ENCODE measurements at places on chromosomes 6 and 20.
A peak's percentile ranks its signal among the peaks of the same experiment; 100 is the strongest.

DNA sequence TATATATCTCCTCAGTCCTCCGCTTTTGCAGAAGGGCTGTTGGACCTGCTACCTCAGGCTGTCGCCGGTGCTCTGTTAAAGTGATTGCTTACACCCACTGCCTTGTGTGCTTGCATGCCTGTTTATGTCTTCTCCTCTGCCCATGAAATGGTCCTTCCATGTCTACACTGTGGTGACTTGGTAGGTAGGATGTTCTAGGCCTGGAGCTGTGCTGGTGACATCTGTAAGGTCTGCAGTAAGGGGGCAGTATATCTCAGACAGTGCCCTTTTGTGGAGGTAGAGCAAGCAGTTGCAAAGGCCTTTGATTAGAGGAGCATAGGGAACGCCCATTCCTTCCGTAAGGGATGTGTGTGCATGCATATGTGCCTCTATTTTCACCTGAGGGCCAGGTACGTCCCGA lies 40.3 kb downstream of the VAPB start:
- no peak for DNase-seq

DNA sequence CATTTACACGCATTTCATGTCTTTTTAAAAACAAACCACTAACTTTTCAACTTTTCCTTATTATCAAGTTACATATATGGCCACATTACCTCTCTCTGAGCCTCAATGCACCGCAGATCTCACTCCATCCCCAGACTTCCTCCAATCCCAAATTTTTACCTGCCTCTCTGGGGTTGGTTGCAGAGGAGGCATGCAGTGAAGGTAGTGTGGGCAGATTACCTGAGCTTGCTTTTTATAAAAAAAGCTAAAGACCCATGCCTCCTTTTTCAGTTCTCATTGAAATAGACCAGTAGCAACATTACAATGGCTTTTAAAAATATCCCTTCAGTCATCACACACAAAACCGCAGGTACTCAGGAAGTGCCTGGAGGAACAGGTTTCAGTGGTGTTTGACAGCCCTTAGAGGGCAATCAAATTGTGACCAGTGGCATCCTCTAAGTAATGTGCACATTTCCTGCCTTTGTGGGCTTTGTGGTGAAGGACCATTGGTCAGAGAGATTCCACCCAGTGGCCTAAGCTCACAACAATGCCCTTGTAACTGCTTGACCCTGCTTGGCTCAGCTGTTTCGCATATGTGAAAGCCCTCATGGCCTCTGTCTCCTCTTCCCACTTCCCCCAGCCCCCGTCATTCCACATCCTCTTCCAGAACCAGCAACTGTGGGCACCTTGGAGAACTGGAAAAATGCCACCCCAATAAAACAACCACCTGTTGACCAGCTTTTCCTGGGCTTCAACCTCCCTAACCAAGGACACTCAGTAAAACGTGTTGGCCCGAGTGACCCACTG lies 30.2 kb upstream of the IL17A start:
- DNase-seq: no peak

DNA sequence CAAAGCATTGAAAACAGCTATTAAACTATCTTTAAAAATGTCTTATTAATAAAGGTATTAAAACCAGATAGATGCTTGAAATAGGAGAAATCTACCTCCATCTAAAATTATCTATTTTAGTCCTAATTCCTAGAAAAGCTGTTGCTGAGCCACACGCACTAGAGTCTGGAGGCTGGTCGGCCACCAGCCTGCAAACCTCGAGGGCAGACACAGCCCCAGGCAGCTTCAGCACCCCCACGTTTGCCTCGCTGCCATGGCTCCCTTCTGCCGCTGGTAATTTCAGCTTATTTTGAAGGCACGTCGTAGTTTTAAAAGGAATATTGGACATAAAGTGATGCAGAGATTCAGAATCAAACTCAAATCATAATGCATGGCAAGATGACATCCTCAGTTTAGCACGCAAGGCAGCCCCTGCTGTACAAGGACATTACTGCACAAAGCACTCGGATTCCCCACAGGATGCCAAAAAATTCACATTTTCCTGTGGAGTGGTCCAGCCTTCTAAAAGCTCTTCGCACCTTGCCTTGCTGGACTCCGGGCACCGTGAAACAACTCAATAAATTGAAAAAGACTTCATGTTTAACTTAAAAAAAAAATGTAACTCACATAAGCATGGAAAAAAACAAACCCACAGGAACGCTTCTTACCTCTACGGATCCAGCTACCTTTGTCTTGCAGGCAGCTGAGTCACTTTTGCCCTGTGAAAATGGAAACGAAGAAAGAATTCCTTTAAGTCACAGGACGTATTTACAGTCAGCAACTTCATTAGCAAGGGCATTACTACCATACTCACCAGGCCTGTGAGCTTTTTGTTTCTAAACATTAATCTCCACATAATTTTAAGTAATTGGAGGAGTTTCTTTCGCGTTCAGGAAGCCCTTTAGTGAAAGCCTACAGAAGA lies 143.4 kb upstream of the RPS6KA2 start:
- no peak for DNase-seq

DNA sequence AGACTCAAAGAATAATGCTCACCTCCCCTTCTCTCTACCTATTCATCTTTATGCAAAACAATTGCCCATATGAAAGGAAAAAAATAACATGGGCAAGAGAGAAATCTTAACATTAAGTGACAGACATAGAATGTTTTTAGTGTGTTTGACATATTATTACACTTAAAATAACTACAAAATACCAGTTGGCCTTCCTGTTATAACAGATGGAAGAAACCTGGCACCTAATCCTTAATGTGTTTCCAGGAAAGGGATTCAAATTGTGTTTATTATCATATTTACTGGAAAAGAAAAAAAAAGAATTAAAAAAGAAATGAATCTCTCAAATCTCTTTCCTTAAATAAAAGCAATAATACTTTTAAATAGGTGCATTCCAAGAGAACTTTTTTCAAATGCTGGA lies 158.6 kb downstream of the LAMP5 start:
- DNase-seq: no peak

DNA sequence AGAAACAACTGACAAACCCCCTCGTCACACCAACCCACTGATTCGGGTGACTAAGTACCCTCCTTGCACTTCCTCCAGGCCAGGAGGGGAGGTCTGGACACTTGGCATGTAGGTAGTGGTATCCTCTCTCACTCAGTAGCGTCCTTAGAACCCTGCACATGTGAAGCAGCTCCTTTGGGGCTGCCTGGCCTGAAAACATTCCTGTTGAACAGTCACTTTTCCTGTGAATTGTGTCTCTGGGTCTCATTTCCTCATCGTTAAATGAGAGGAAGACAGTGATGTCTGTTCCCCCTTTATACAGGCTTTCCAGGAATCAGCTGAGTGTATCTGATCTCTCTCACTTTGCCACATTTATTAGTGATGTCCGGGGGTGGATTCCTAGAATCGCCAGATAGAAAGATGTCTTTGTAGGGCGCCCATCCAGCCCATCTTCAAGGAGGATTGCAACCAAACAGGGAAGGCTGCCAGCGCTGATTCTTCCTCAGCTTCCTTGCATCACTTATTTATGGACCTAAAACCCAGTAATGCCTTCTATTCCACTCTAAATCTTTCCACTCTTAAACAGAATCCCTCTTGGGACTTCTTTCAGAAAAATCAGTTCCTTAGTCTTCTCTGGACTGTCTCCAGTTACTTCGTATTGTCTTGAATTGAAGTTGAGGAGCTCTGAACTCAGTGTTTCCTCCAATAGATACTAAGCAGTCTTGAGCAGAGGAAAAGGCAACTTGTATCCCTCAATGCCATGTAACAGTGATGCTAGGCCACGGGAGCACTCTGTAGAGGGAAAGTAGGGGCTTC lies 9.4 kb upstream of the POPDC3 start:
- no peak for DNase-seq

DNA sequence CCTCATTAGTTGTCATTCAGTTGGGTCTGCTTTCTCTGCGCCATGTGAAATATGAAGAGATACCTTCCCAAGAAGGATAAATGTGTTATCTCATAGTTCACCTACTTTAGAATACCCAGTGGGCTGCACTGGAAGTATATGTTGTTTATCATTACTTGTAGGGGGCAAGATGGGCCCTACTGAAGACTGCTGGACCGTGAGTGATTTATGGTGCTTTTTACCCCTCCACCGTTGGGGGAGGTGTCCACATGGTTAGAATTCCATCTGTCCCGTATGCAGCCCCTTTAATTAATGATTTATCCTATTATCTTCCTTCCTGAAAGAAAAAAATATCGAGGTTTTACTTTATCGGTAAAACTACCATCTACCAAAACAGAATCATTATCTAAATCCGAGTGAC lies 97.0 kb downstream of the TSHZ2 start:
- no peak for DNase-seq

GRCh38 chr6:160417146-160417545 lies 69.0 kb downstream of the SLC22A3 start:
- DNase-seq: no peak

GRCh38 chr6:100627911-100628758 lies 163.4 kb upstream of the SIM1 start:
- no peak for DNase-seq

DNA sequence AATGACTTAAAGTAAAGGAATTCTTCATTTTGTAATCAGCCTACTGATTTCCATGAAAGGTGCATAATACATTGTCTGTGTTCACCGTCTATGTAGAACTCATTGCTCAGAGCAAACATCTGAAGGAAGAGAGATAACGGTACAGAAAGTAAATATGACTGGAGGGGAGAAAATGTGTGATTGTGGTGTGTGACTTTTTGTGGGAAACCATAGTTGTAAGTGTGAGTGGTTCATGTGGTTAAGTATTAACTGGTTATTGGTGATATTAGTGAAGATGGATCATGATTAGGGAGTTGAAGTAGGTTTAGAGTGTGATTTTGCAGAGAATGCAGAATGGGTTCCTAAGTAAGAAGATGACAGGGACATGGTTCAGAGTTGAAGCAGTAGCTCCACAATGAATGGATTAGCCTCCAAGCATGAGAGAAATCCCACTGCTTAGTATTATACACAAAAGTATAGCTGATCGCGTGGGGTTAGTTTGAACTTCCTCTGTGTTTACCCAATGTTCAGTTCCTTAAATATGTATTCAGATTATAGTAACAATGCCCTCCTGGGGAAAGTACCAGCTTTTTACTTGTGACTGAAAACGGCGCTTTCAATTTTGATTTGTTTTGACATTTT lies 368.9 kb downstream of the UTRN start:
- peak; percentile 19 for DNase-seq

DNA sequence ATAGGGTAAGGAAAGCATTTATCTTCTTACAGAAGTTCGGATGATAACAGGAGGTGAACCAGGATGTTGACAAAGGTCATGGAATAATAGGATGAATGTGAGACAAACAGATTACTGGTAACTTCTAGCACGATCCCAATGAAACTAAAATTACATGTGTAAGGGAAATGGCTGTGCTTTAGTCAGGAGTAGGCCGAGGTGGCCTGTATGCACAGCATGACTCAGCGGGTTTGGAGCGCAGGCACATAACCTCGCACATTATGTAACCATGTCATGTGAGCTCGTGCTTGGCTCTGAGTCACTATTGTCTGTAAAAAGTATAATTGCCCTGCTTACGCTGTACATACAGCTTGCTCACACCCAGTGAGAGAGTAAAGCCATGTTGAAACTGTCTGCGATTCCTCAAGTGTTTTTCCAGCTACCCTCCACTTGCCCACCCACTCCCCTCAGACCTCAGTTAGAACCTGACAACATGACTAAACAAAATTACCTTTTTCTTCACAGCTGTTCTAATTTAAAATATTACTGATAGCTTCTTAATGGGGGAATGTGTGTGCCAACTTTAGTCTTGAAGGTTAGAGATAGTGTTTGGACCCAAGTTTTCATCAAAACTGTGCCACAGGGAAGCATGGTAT lies 8.2 kb downstream of the CYB5R4 start:
- peak; percentile 26 for DNase-seq

- DNase-seq: peak; percentile 73
Measured at GRCh38 chr20:38863024-38863851, 57.7 kb downstream of the PPP1R16B start.

DNA sequence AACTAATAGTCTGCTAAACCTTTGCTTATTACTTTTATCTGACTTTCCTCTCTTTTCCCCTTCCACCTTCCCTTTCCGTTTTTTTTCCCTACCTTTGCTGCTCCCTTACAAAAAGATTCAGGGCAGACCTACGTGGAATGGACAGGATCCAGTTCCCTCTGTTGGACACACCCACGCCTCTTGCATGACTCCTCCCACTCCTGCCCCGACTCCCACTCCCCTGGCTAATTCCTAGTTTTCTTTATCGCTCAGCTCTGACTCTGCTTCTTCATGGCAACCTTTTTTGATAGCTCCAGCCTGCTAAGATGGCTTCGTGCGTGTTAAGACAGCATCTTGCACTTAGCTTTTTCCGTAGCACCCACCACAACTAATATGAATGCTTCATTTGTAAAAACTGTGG lies 715.6 kb upstream of the NRSN1 start:
- no peak for DNase-seq

Measured in CD4-positive, alpha-beta T cell treated with Interleukin-21 for 1 hour (primary cell).